Chondrocyte (in vitro differentiated cells): ENCODE measurements at places on chromosomes 2 and 18. TPM values are rescaled to one million over a fixed set of nuclear protein-coding genes. Genes with fewer than 3 reads are reported as not detected.

Gene LOXHD1
- not detected in 3 replicates for total RNA-seq

Gene GRB14
- total RNA-seq: 1.1 to 2.4 TPM (median 1.2 TPM) in 3 replicates

Gene C1QL2
- not detected in 3 replicates for total RNA-seq

Gene FIGN
- total RNA-seq: 11.8 to 23.4 TPM (median 12.1 TPM) in 3 replicates

Gene LONRF2
- 1.7 to 1.8 TPM (median 1.7 TPM) in 3 replicates for total RNA-seq

Gene CERS6
- 29.8 to 45.9 TPM (median 30.8 TPM) in 3 replicates for total RNA-seq

Gene RUFY4
- not detected in 3 replicates for total RNA-seq

Gene LYG1
- 0.36 to 0.99 TPM (median 0.57 TPM) in 3 replicates for total RNA-seq

Gene ZNF521
- 29.7 to 56.7 TPM (median 31.6 TPM) in 3 replicates for total RNA-seq

Gene POMC
- total RNA-seq: not detected in 3 replicates

Gene L3MBTL4
- total RNA-seq: 0.41 to 1.9 TPM (median 1.0 TPM) in 3 replicates

Gene SCN1A
- 0.05 TPM in 1 of 3 replicates, not detected in the others for total RNA-seq

- DNase-seq: no peak
Observed at GRCh38 chr2:216485237-216485636, 13.4 kb upstream of the RPL37A start.

- DNase-seq: no peak
Observed at GRCh38 chr2:68536000-68536399, 68.6 kb downstream of the APLF start.

DNA sequence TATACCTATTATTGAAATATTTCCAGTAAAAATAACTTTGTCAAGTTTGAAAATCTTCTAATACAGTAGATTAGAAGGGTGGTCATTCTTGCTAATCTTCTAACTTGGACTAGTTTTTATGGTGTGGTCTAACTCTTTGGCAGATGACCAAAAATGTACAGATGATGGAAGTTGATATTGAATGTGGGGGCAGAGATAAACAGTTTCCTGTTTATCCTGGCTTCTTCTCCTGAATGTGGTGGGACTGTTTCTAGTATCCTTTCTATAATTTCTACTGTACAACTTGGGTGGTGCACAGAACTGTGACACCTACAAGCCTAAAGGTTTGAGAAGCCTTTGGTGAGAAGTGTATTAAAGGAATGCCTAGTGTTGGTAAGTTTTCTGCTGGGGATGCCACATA lies 178.7 kb downstream of the PDE11A start:
- DNase-seq: no peak

DNA sequence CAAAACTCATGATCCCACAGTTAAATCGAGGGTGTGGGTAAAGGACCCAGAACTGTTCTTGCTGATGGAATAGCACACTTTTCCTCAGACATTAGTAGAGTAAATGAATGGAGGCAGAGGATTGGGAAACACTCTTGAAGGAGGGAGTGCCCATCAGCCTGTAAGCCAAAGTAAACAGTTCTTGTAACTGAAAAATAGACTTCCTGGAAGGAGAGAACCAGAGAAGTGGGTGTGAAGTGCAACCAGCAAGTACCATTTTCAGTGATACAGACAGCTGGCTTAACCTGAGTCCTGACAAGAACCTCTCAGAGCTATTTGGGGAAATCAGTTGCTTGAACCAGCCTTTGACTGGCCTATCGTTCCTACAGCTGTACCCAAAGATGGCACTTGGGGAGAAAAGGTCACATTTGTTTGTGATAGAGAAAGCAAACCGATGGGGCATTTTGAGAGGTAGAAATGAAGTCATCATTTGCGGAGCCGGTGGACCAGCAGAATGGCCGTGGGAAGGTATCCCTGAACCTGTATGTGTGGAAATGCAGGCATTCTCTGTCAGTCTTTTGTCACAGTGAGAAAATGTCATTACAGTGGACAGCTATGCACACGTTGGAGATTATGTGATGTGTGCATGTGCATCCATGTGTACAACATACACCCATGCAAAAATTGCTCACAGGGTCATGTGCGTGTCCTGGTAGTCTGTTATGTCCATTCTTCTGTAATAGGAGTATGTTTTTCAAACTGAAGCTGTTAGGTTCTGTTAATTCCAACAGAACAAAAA lies 17.8 kb downstream of the CRIM1 start:
- DNase-seq: no peak

- no peak for DNase-seq
Observed at GRCh38 chr2:99680946-99681345, 191.1 kb upstream of the REV1 start.

DNA sequence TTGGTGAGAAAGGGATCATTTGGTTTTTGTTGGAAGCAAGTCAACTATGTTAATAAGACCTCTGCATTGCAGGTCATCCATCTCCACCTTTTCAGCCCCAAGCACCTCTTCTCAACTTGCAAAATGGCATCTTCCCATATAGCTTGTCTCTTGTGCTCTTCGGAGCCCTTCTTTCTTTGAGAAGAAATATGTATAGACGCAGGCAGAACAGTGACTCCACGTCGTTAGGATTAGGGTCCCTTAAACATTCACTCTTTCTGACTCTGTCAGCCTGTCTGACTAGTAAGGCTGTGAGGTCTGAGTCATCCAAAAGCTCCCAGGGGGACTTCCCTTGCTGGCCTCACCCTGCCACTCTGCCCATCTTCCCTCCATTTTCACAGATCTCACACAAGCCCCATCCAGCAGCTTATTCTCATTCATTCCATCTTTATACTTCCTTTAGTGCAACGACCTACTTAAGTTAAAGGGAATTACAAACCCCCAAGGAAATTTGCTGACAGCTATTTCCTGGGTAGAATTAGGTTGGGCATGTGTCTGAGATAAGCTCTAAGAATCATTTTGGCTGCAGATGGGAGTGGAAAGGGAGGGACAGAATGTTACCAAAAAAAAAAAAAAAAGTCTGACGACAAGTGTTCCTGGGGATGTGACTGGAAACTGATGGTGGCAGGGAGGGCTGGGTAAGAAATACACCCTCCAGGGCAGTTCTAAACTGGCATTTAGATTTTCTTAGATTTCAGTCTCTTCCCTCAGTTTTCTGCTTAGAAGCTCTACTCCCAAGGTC lies 37.7 kb upstream of the MEX3C start:
- DNase-seq: no peak

DNA sequence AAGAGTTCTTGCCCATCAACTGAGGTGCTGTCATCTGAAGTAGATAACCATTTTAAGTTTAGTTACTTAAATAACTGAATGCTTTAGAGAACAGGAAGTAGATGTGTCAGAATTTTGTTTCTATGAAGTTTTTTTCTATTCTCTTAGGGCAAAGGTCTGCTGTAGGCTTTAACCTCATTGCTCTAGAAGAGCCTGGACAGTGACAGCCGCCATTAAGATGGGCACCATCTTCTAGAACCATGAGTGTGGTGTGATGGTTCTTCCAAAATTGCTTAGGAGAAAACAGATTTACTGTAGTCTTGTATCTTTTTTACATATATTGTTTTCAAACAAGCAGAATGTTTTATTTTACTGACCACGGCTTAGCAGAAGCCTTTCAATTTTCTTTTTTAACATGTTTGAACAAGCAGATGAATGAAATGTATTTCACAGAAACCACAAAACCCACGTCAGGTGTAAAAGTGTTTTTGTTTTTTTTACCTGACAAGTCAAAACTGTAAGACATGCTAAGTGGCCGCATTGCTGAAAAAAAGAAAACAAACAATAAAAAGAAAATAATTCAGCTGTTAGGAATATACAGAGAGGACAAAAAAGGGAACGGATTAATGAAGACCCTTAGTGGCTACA lies 77.9 kb downstream of the PRELID3A start:
- DNase-seq: no peak

DNA sequence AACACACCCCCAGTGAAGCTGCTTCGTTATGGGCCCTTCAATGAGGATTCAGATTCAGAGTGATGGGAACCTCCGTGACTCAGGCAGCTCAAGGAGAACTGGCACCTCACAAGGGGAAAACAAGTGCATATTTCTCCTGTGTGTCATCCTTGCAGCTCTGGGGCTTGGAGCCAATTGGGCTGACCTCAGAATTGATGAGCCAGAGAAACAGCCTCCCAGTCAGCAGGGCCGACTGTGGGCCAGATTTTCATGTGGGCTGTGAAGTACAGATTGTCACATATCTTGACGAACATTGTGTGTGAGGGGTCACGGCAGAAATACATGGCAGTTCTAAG lies 189.6 kb upstream of the SP5 start:
- DNase-seq: no peak

- peak; percentile 0 for DNase-seq
Observed at GRCh38 chr2:28415715-28416114, 23.1 kb downstream of the FOSL2 start.

GRCh38 chr18:36186461-36187192 lies 670 bp upstream of the MOCOS start:
- no peak for DNase-seq

DNA sequence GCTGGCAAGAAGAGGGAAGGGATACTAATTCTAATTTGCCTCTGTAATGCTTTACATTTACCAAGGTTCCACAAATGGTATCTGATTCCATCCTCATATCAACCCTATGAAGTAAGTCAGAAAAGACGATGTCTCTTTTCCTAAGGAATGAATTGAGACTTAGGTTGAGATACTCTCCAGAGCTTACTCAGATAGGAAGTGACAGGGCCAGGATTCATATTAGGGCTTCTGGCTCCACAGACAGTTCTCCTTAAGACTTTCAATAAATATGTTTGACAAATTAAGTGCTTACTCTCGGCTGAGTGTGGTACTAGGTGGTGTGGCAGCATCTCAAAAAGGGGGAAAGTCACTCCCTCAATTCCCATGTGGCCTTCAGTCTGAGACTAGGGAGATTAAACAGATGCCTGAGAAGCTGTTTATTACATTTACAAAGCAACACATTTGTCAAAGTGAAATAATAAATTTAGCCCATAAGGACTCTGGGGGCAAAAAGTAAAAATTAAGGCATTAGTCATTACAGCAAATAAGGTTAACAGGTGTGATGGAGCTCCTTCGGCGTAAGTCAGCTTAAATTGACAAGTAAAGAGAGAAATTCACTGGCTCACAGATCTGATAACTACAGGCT lies 14.2 kb downstream of the CDK15 start:
- no peak for DNase-seq

DNA sequence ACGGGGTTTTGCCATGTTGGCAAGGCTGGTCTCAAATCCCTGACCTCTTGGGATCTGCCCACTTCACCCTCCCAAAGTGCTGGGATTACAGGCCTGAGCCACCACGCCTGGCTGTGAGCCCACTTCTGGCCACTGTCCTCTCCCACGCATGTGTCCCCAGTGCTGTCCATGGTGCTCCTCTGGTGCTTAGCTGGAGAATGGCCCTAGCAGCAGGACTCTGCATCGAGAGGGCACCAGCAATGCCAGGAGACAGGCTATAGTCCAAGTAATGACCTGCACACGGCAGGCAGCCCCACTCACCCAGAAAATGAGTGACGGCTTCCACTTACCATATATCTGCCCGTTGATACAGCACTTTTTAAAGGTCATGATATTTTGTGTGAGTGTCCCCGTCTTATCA lies 66.3 kb upstream of the NARS1 start:
- DNase-seq: no peak

DNA sequence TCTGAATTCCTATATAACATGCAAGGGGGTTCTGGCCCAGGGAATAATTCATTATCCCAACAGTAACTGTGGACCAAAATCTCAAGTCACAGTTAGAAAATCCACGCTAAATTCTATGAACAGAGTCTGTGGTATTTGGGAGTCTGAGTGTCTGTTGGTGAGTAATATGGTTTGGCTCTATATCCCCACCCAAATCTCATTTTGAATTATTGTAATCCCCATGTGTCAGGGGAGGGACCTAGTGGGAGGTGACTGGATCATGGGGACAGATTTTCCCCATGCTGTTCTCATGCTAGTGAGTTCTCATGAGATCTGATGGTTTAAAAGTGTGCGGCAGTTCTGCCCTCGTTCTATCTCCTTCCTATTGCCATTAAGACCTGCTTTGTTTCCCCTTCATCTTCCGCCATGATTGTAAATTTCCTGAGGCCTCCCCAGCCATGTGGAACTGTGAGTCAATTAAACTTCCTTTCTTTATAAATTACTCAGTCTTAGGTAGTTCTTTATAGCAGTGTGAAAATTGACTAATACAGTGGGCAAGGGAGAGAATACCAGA lies 68.3 kb downstream of the NBAS start:
- no peak for DNase-seq

GRCh38 chr18:64180171-64180570 lies 31.3 kb upstream of the LINC00305 start:
- no peak for DNase-seq

- DNase-seq: no peak
Observed at GRCh38 chr2:177783835-177784744, 288.5 kb downstream of the PDE11A start.

DNA sequence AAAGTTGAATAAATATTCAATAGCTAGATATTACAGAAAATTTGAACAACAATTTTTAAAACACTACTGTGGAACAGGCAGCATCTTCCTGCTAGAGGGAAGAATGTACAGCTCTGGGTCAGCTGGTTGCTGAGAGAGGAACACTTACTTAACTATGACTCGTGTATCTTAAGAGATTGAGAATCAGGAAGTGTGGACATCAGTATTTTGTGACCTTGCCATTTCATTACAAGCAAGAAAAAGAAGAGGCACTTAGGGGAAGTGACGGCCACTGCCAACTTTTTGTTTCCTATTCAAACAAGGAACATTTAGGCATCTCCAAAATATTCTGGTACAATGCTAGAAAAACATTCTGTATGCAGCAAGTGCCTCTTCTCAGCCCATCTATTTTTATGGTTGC lies 45.9 kb downstream of the ITPRID2 start:
- no peak for DNase-seq

DNA sequence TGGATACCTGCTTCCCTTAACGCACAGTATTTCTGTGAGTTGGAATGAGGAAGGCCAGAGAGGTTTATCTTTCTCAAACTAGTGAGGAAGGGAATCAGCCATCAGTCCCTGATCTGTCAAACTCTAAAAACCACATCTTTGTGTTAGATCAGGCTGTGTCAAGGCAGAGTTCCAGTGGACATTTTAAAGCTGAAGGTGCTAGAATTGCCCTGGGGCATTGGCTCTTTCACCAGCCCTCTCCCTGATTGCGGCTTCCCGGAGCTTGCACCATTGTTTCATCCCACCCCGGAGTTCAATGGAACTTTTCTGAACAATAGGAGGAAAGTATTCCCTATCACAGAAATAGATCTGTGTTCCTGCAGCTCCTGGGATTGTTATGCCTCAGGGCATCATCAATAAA lies 110.2 kb downstream of the RNF144A start:
- no peak for DNase-seq

GRCh38 chr18:64668461-64668962 lies 519.6 kb upstream of the LINC00305 start:
- no peak for DNase-seq

GRCh38 chr2:43265421-43265820 lies 39.0 kb upstream of the ZFP36L2 start:
- no peak for DNase-seq

GRCh38 chr18:49344096-49344495 lies 116.3 kb downstream of the DYM start:
- DNase-seq: no peak

- DNase-seq: no peak
Observed at GRCh38 chr18:72652990-72653593, 109.0 kb upstream of the CBLN2 start.

DNA sequence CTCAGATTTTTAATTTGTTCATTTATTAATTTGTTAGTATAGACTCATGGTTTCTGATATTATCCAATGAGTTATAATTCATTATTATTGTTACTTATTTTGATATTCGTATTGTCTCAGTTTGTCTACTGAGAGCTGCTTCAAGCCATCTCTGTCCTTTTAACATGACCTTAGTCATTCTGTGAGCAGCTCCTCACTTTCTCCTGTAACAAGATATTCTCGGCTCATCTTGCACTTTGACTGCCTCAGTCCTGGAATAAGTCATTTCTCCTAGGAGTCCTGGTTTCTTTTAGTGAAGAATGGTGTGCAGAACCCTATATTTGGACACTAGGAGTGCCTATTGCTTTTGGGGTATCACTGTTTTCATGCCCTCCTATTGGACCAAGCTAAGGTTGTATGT lies 13.2 kb downstream of the ASB1 start:
- DNase-seq: no peak

- DNase-seq: no peak
Observed at GRCh38 chr18:1425679-1426078, 521.0 kb downstream of the ADCYAP1 start.
